Small intestine (tissue), 16 donors: ENCODE measurements at places on chromosomes 1 and 21. TPM values are rescaled to one million over a fixed set of nuclear protein-coding genes. Genes with fewer than 3 reads are reported as not detected.

DNA sequence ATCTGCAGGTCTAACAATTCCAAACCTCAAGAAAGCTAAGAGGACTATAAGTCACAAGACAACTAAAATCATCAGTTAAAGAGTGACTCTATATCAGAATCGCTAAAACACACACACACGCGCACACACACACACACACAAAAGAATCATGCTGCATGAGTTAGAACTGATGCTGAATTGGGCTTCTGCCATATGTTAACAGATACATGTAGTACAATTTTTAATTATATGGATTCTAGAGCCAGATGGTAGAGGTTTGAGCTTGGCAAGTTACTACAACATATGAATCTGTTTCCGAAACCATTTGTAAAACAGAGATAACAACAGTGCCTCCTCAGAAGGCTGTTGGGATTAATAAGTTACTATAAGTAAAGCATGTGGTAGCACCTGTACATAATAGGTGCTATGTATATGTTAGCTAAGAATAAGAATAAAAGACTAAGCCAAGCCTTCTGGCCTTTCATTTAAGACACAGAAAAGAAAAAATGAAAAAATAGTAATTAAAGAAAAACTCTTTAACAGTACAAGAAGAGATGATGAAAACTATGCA lies 17.9 kb downstream of the EPRS1 start:
- DNase-seq, result no peak

DNA sequence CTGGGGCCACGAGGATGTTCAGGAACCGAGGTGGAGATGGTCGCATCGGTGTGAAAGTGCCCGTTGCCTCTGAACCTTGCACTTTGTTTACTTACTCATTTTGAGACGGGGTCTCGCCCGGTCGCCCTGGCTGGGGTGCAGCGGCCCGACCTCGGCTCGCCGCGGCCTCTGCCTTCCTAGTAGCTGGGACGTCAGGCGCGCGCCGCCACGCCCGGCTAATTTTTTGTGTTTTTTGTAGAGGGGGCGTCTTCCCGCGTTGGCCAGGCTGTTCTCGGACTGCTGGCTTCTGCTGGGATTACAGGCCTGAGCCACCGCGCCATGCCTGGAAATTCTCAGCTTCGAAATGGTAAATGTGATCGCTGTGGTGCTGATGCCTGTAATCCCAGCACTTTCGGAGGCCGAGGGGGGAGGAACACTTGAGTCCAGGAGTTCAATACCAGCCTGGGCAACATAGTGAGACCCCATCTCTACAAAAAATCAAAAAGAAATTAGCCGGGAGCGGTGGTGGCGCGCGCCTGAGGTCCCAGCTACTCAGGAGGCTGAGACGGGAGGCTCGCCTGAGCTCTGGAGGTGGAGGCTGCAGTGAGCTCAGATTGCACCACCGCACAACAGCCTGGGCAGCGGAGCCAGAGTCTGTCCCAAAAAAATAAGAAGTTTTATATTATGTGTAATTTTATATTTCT lies 684 bp upstream of the MRPL20 start:
- DNase-seq, result no peak

DNA sequence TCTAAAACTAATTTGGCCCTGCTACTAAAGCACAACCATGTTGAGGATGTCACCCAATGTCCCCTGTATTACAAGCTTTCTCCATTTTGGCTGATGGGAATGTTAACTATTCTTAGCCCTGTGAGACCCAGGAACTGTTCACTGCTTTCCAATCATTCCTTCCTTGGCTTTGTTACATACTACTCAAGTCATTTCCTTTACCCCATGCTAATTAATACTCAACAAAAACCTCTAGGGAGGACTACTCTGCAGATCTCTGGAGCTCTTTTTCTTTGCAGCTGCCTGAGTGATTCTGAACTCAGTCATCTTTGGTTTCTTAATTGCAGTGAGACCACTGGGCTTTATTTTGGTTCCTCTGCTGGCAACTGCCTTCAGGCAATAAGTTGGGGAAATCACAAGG lies 23.3 kb upstream of the RPE65 start:
- DNase-seq, result no peak

- no peak for DNase-seq
These were observed 297.5 kb downstream of the DUSP10 start for GRCh38 chr1:221444346-221444745.

DNA sequence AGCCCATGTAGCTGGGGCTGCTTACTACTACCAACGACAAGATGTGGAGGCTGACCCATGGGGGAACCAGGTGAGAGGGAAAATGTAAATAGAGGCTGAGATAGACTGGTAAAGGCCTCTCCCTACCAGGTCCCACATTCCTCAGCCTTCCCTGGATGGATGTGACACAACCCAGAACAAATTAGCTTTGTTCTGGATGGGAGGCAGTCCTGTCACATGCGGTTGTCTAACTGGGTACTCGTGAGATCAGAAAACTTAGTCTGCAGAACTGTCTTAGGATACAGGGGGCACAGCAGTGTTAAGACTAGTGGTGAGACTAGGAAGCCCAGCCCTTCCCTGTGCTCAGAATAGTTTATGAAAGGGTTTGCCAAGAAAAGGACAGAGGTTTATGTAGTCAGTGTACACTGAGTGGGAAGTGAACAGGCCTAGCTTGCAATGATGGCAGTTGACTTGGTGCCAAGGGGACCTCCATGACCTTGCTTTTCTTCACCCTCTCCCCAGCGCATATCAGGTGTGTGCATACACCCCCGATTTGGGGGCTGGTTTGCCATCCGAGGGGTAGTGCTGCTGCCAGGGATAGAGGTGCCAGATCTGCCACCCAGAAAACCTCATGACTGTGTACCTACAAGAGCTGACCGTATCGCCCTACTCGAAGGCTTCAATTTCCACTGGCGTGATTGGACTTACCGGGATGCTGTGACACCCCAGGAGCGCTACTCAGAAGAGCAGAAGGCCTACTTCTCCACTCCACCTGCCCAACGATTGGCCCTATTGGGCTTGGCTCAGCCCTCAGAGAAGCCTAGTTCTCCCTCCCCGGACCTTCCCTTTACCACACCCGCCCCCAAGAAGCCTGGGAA lies 8.4 kb downstream of the MMACHC start:
- no peak for DNase-seq

DNA sequence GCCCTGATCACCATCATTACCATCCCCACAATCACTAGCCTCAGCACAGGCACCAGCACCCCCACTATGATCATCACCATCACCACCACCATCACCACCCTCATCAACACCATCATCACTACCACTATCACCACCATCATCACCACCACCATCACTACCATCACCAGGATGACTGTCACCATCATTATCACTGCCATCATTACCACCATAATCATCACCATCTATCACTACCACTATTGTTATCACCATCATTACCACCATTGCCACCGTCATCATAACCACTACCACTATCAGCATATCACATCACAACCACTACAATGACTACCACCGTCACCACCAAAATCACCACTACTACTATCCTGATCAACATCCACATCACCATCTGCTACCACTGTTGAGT lies 57.3 kb upstream of the CASZ1 start:
- DNase-seq, result no peak

DNA sequence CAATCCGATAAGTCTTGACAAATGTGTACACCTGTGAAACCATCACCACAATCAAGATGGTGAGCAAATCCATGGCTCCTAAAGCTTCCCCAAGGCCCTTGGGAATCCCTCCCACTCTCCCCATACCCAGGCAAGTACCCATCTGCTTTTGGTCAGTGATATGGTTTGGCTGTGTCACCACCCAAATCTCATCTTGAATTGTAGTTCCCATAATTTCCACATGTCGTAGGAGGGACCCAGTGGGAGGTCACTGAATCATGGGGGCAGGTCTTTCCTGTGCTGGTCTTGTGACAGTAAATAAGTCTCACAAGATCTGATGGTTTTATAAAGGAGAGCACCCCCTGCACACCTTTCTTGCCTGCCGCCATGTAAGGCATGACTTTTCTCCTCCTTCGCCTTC lies 14.6 kb upstream of the GUCA2B start:
- DNase-seq, result no peak

- no peak for DNase-seq
These were observed 68.0 kb downstream of the FAAP20 start for GRCh38 chr1:2126331-2127186.

DNA sequence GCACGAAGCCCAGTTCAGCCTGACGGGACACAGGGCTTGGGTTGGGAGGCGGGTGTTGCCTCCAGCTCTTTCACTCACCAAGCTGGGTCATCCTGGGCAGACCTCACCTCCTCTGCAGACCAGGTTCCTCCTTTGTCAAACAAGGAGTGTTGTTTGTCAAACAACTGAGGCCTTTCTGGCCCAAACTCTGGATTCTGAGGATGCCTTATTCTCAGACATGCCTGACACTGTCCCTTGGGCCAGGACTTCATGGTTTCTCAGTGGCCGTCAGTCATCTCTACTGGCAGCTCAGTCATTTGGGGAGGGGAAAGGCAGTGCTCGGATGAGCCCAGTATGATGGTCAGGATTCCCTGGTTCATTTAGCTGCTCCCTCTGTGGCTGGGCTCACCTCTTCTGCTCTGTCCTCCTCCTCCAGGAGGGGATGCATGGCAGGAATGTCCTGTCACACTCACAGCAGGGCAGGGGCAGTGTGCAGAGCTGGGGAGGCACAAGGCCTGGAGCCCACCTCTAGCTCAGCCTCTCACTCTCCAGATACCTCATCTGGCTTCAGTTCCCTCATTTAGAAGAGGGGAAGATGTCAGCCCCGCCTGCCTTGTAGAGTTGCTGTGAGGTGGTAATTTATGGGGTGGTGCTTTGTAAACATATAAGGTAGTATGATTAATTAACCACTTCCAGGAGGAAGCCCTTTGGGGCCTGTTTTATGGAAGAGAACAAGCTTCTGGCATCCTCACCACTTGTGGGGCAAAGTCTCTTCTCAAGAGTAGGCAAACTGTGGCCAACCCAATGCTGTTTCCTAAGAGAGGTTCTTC lies 20.6 kb downstream of the SLC2A1 start:
- DNase-seq, result peak; percentile 61

- peak; percentile 92 for DNase-seq
These were observed 2.2 kb downstream of the NUAK2 start for GRCh38 chr1:205319081-205320018.

- DNase-seq, result no peak
These were observed 18.1 kb downstream of the EPHA10 start for GRCh38 chr1:37746806-37747205.

DNA sequence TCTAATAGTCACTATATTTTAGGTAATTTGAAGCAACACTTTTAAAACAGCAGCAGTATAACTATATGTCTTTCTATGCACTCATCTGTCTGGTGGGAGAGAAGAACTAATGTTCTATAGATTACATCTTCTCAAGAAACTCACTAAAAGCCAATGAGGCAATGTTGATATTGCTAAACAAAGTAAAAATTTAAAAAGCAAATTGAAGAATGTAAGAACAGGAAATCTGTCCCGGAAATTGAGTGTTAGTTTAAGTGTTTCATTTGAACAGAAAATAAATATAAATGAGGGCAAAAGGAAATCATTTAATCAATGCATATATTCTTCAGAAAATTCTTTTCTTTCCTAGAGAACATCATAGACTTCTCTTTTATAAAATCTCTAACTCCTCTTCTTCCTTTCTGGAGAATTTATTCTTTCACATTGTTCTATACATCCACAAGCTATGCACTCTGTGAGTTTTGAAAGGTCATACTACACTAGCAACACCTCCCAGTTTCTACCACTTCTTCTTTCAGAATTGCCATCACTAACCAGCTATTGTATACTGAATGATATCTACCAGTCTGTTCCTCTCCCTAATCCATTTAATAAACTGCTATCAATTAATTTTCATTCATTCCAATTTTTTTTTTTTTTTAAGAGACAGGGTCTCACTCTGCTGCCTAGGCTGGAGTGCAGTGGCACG lies 153.0 kb downstream of the USH2A start:
- no peak for DNase-seq

CA6 gene
- polyA plus RNA-seq, result not detected

C1orf141 gene
- 0.21 TPM for polyA plus RNA-seq

FAM76A gene
- 4.3 TPM for polyA plus RNA-seq

AGBL4 gene
- 0.10 TPM for polyA plus RNA-seq

S100A3 gene
- 0.06 TPM for polyA plus RNA-seq

C1QTNF12 gene
- polyA plus RNA-seq, result 10.6 TPM
